ENCODE measurements at places on chromosomes 5 and 9. TPM values are rescaled to one million over a fixed set of nuclear protein-coding genes. Genes with fewer than 3 reads are reported as not detected.
A peak's percentile ranks its signal among the peaks of the same experiment; 100 is the strongest.

The SLC36A3 gene
- total RNA-seq: not detected

The EGFLAM gene
- not detected for total RNA-seq

The CENPK gene
- total RNA-seq: 83.1 TPM

The TMC1 gene
- total RNA-seq: not detected

The CER1 gene
- total RNA-seq: not detected

The TMEFF1 gene
- total RNA-seq: 0.27 TPM

The QRFP gene
- total RNA-seq: not detected

The SMU1 gene
- total RNA-seq: 23.7 TPM

The NME5 gene
- total RNA-seq: not detected

The KCNN2 gene
- not detected for total RNA-seq

The GPR151 gene
- total RNA-seq: not detected

The RASGEF1C gene
- total RNA-seq: not detected

The ZNF483 gene
- 2.3 TPM for total RNA-seq

- DNase-seq: no peak
These were observed 61.8 kb upstream of the LRRTM2 start for GRCh38 chr5:138936968-138937345.

DNA sequence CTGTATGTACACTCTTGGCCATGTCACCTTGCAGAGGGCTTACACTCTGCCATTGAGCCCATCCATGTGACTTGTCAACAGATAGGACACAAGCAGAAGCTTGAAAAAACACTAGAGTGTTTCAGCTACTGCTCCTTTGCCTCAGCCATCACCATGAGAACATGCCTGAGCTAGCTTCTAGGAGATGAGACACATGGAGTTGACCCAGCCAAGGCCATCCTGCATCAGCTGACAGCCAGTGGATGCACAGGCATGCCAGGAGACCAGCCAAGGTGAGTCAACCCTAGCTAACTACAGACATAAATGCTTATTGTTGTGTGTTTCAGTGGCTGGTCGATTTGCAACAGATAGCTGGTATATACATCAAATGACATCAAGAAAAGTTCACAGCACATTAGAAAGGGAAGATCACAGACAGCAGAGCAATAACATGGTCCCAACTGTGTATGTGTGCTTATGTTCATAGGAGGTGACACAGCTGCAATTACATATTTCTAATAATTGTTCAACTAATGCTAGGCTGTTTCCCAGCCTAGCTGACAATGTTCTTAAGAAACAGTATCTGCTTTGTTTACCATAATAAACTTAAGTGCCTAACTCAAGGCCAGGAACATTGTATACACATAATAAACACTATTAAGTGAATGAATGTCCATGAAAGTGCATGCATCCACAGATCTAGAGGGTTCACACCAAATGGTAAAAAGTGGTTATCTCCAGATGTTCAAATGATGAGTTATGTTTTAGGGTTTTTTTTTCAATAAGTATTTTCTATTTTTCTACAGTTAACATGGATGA lies 105.7 kb downstream of the SPOCK1 start:
- no peak for DNase-seq

- DNase-seq: peak; percentile 84
These were observed 42.8 kb downstream of the CAMSAP1 start for GRCh38 chr9:135864447-135865049.

- DNase-seq: no peak
These were observed 4.5 kb downstream of the AK6 start for GRCh38 chr5:69364850-69365249.

- DNase-seq: peak; percentile 40
These were observed 10.6 kb downstream of the GRIN3A start for GRCh38 chr9:101727612-101728524.

GRCh38 chr5:61330845-61331406 lies 1.1 kb upstream of the ZSWIM6 start:
- DNase-seq: peak; percentile 61

DNA sequence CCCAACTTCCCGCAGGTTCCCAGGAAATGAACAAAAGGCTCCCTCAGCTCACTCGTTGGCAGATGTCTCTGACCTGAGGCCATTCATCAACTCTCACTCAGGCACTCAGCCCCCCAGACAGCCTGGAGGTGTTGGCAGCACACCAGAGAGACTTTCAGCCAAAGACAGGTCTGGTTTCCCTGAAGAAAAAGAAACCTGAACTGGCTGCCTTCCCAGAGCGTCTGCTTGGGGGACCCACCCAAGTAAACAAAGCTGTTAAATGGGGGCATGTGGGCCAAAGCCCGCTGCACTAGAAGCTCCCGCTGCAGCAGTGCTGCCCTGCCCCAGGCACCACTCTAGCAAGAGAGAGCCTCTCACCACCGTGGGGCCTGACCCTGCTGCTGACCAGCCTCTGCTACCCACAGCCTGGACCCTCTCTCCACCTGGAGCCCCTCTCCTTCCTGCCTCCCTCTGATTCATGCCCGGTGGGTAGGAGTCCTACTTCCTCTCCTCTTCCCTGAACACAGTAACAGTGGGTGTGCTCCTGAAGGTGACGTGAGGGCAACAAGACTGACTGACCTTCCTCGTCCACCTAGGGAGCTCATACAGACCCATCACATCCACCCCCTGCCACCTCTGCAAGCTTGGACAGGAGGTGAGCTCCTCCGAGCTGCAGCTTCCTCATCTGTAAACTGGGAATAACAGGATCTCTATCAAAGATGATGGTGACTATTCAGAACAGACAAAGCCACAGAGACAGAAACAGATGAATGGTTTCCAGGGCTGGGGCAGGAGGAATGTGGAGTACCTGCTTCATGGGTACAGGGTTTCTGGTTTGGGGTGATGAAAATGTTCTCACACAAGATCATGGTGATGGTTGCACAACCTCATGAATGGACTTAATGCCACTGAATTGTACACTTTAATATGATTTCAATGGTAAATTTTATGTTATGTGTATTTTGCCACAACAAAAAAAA lies 31.0 kb upstream of the GABRP start:
- DNase-seq: no peak

- no peak for DNase-seq
These were observed 9.3 kb upstream of the FRRS1L start for GRCh38 chr9:109176386-109176785.

DNA sequence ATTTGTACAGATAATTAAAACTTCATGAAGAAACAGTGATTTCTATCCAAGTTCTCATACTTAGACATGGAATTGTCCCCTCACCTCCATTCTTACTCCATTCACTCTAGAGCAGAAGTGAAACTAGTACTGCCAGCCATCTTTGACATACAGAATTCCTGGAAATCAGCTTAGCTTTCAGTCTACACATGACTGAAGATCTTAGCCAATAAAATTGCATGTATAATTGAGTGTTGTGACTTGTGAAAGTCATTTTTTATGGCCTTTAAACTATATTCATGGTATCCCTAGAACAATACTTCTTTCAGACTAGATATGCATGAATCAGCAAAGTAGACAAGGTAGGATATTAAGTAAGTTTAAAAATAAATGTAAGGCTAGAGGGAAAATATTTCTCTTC lies 705.2 kb upstream of the ZNF608 start:
- no peak for DNase-seq

GRCh38 chr5:65163698-65164097 lies 318.0 kb downstream of the ADAMTS6 start:
- DNase-seq: no peak

DNA sequence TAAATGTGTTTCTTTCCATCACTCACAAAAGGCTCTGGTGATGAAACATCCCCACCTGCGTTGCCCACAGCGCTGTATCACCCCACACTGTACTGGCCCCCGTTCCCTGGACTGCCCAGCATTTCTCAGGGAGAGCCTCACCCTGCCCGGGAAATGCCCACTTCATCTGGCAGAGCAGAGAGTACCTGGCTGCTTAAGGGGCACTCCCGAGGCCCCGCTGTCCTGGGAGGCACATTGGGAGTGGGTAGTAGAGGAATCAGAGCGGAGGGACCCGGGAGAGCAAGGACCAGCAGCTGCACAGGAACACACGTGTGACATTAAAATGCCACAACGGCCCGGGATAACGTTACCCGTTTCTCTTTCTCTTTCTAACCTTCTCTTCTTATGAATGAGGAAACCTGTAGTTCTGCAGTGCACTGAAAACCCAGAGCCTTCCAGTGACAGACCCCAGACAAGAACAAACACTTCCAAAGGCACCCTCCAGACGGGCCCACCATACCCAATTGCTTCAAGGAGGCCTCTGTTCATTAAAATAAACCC lies 110.0 kb downstream of the ROR2 start:
- DNase-seq: no peak

GRCh38 chr5:15286650-15287049 lies 213.3 kb upstream of the FBXL7 start:
- no peak for DNase-seq

GRCh38 chr5:178056935-178057334 lies 56.4 kb upstream of the N4BP3 start:
- no peak for DNase-seq

- DNase-seq: no peak
These were observed 11.6 kb upstream of the CMBL start for GRCh38 chr5:10319202-10319851.

DNA sequence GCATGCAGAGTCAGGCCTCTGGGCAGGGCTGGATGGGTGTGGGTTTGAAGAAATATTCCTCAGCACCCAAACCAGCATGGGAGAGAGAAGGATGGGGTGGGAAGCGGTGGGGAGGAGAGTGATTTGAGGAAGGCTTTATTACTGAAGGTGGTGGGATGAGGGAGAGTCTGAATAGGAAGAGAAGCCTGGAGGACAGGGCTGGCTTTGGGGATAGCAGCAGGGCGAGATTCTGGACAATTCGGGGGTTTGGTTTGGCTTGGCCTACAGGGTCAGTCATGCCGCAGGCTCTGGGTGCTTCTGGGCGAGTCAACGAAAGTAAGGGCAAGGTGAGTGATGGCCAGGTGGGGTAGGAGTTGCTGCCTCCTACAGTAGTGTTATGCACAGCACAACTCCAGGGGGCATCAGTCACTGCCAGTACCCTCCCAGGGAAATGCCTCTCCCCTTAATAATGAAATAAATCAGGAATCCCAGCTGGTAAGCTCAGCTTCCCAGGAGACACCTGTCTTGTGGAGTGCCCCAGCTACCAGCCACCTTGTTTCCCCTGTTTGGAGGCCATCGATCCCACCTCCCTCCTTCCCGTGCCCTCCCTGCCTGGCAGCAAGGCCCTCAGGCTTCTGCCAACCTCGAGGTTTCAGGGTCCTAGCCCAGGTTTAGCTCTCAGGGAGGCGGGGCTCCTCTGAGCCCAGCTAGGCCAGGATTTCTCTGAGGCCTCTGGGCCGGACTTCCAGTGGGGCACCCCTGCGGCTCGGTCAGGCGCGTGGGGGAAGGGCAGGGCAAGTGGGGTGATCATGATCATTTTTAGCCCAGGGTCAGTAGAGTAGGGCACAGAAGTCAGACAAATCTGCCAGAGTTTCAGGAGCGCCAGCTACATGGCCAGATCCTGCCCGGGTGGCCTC lies 741 bp upstream of the NKX2-5 start:
- DNase-seq: no peak

DNA sequence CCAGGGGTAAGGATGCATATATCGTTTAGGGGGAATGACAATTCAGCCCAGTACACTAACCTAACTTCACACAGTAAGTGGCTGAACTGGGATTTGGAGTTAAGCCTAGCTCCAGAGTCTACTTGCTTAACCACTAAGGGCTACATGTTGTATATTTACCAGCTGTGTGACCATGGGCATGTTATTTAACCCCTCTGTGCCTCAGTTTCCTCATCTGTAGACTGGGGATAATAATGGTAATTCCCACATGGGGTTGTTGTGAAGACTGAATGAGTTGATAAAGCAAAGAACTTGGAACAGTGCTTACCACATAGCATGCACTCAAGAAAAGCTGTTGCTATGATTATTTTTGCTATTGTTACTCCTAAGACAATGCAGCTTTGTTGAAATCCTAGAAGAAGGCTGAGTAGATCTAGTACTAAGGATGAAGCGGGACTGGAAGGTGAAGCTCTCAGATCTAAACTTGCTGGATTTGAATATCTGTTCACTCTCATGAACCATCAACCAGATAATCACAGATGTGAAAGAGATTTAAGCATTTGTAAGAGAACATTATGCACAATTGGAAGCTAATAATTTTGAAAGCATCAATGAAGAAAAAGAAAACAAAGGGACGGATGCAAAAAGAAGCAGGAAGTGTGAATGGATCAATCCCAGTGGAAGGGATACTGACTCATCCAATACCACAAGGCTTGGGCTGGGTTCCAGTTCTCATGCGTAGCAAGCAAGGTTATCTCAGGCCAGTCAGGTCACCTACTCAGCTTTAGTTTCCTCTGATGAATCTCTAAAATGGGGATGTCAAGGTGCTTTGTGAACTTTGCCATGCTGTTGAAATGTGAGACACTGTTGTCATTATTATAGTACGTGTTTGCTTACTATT lies 78.5 kb upstream of the TBC1D2 start:
- DNase-seq: no peak

DNA sequence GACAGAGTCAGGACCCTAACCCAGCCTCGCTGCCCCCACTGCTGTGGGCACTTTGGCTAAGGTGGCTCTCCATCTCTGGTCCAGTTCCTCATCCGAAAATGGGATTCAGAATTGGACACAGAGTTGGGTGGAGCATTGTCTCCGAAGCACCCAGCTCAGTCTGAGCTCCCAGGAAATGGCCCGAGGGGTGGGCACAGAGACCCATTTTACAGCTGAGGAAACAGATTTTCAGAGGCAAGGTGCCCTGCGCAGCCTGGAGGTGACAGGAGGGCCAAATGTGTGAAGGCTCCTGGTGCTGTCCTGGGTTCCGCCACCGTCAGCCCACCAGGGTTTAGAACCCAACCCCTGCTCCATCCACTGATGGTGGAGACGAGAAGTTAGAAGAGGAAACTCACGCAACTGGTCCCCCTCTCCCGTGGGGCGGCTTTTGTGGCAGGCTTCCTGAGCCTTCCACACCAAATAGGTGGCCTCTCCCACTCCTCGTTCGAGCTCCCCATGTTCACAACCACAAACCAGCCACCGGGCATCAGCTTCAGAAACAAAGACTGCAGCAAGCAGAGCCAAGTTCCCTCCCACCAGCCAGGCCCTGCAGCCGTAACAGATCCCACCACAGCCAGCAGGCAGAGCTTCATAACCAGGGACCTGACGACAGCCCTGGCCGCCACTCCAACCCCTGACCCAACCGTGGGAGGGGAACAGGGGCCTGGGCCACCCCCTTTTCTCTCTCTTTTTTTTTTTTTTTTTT lies 90.9 kb upstream of the LMX1B start:
- DNase-seq: no peak

DNA sequence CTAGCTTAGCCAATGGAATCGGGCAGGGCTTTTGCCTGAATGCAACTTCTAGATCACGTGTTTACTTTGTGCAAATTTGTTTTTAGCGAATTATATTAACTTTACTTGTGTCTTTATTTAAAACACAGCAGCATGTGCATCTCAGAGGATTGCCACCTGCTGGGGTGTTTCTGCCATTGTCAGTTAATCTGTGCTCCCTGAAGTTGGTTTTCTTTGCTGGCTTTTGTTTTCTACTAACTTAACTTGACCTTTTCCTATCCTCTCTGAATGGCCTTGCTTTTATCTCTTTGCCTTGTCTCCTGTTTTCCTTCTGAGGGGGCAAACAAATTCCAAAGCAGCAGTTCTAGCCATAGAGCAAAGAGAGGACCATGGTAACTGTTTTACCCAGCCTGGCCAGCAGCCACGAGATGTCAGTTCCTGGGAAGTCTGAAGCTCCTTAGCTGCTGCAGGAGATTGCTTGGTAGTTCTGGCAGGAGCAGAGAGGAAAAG lies 67.6 kb downstream of the ARHGEF28 start:
- peak; percentile 12 for DNase-seq

GRCh38 chr5:177307544-177308363 lies 3.9 kb downstream of the MXD3 start:
- no peak for DNase-seq

GRCh38 chr5:149828161-149829011 lies 98.3 kb downstream of the PPARGC1B start:
- peak; percentile 93 for DNase-seq

GRCh38 chr5:82312373-82312856 lies 34.3 kb upstream of the RPS23 start:
- peak; percentile 67 for DNase-seq

Measured in activated naive CD4-positive, alpha-beta T cell treated with anti-CD3 and anti-CD28 coated beads for 36 hours (primary cell).